Left hindlimb (tissue), 1 donor: ENCODE measurements at places on chromosomes 6 and 20.

GRCh38 chr6:139728876-139729427, 354.5 kb upstream of the CITED2 start:
- no peak for DNase-seq

- no peak for DNase-seq
These were observed 13.5 kb upstream of the SNAI1 start for GRCh38 chr20:49969234-49969633.

DNA sequence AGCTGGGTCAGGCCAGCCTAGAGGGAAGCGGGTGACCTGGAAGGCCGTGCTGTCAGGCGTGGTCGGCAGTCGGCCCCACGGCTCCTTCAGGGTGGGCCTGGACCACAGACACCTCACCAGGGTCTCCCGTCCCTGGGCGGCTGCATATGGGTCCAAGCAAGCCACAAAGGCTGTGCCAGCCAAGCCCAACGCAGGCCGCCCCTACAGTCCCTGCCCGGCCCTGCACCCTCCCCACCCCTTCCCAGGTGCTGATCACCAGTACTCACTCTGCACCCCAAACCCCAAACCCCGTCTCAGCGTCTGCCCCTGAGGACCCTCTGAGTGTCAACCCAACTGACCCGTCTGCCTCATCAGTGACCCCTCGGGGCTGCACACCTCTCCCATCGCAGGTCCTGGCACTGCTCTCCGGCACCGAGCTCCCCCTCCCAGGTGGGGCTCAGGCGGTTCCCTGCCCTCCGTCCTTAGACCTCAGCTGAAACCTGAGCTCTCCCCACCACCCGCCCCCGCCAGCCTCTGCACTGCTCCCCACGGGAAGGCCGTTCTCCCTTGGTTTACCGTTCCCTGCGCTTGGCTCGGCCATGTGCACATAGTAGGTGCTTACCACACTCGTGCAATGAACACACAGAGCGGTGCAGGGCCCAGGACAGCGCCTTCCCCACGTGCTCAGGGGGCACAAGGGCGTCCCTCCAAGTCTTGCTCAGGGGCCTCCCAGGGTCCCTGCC, 1.5 kb upstream of the PPDPF start:
- no peak for DNase-seq

DNA sequence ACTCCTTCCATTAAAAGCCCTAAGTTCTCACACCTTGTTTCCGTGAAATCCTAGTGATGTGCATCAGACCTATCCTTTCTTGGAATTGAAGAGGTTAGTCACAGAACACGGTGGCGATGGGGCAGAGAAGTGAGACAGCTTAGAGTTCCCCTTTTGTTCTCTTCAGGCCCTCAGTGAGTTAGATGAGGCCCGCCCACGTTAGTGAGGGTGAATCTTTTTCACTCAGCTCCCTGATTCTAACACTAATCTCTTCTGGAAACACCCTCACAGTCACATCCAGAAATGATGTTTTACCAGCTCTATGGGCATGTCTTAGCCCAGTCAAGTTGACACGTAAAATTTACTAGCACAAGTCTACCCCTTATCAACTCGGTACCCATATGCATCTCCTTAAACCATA, 172.7 kb upstream of the NOX3 start:
- no peak for DNase-seq

DNA sequence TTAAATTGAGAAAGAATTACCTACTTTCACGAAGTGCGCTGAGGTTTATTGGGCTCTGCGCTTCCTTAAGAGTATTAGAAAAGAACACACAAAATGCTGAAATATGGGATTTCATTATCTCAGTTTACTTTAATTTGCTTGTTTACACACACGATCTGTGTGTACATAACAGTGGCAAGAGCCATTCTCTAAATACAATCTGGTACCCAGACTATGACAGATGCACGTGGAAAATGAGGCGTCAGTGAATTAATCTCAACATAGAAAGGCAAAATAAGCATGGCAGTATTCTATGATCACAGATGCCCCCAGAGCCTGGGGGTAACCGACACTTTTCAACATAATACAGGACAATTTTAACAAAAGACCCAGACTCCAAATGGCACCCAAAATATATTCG, 8.3 kb downstream of the FITM2 start:
- DNase-seq: no peak

- DNase-seq: no peak
These were observed 123.8 kb upstream of the MLN start for GRCh38 chr6:33927616-33928015.

DNA sequence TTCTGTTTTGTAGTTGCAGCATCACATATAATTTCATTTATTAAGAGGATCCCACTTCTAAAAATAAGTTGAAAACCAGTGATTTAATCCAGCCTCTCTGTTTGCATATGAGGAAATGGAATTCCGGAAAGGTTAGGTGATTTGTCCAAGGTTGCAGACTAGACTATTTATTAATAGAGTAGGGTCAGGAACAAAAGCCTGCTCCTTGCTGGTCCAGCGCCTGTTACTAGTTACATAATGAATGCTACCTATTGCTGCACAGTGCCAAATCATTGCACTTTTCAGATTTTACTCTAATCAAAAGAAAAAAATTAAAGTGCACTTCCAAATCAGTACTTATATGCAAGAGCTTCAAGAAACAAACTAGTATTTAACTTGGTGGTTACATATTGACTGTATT, 238.6 kb downstream of the ESR1 start:
- no peak for DNase-seq

DNA sequence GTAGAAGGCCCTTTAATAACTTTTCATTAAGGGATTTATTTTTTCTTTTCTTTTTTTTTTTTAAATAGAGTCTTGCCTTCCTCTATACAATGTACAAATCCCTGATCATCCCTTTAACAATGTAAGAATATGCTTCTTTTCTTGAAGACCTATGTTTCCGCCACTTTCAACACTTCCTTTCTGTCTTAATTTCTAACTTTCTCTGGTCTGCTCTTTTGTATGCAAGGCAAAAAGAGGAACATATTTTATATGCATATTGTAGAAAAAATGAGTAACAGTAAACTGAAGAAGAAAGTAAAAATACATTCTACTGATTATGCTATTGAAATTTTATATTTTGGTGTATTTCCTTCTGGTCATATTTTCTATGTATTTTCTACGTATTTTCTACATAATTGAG, 484.7 kb downstream of the TFAP2B start:
- DNase-seq: no peak

GRCh38 chr20:46034039-46034438, 5.0 kb downstream of the SLC12A5 start:
- DNase-seq: no peak

DNA sequence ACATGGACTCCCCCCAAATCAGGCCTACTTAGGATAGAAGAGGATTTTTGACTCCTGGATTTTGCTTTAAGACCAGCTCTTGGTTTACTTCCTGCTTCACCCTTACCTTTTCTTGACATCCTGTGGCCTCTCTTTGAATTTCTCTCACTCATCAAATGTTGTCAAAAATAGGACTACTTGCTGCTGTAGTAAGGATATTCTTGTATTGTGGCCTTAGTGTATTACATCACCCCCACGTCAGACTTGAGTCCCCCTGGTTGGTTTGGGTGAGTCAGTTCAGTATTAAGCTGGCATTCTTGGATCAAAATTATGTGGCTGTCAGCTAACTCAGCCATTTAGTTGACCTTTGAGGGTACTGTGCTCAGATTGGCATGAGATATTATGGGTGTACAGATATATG, 1.1 kb downstream of the TPX2 start:
- no peak for DNase-seq

- DNase-seq: peak; percentile 75
These were observed 88.8 kb upstream of the NFATC2 start for GRCh38 chr20:51631011-51631950.

DNA sequence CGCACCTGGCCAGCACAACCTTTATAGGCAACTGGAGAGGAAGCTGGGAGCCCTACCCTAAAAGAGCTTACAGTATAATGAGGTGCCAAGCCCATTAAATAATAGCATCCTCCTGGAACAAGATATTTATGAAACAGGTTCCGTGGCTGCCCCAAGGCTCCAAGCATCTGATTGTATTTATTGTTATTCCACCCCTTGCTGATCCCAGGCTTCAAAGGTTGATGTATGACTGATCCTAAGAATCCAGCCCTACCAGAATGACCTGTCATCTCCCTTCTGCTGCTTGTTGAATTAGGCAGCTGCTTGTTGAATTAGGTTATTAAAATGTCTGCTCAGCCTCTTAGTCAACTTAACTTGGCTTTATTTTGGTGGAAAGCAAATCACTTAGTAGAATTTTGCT, 35.2 kb upstream of the SASH1 start:
- no peak for DNase-seq

- DNase-seq: no peak
These were observed 222.1 kb upstream of the RREB1 start for GRCh38 chr6:6885521-6886170.

- DNase-seq: no peak
These were observed 52.8 kb downstream of the MYB start for GRCh38 chr6:135233686-135234491.

- DNase-seq: no peak
These were observed 15.1 kb upstream of the EDN1 start for GRCh38 chr6:12275107-12275506.

GRCh38 chr6:43717822-43718221, 30.2 kb upstream of the MRPS18A start:
- DNase-seq: peak; percentile 64

DNA sequence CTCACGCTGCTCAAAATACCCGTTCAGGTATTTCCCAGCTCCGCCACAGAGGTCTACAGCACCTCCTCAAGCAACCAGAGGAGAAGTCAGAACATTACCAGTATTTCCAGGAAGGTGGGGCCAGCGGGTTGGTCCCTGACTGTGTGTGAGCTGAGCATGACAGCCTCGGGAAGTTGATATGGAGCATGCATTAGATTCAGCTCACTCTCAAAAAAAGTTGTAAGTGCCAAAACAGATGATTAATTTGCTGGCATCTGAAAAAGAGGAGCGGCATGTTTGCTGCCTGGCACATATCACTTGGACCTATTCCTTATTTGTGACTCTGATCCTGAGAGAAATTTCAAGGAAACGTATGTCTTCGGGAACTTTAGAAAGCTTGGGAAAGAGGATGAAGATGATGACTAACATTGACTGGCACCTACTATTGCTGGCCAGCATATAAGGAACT, 32.3 kb downstream of the ELOVL2 start:
- no peak for DNase-seq

GRCh38 chr6:7215131-7215530, 97.9 kb downstream of the SSR1 start:
- no peak for DNase-seq

DNA sequence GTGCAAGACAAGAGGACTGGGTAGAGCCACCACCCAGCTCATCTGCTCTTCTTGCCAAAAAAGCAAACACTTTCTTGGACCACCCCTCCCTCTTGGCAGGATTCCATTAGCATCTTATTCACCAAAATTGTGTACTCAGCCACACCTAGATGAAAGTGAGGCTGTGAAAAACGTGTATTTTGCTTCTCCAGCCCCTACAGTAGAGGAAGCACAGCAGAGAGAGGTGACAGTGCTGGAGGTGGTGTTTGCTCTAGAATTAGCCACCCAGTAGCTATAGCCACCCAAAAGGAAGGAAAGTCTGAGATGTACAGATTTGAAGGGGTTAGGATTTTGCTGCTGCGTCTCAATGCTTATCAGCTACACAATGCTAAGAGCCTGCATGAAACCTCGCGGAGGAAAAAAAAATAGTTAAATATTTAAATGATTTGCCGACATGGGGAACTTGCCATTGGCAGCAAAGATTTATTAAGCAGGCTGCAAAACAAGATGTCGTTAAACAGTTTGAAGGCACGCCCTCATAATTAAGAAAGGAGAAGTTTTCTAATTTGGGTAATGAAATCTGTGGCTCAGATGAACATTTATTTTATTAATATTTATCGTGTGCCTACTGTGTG, 287.3 kb downstream of the ZNF217 start:
- DNase-seq: no peak

DNA sequence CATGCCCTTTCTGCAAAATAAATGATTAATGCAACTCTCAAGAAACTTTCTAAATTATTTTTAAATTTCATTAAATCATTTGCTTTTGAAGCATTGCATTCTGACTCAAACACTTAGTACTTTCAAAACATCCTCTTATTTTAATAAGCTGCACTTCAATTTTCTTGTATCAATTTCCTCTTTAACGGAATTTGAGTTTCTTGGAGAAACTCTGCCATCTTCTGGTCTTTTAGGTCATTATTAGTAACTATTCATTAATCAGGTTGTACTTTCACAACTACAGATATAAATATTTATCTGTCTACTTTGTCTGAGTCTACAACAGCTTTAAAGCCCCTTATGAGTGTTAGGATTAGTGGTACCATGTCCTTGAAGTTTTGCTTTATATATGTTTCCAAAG, 30.2 kb downstream of the TMX4 start:
- DNase-seq: no peak

DNA sequence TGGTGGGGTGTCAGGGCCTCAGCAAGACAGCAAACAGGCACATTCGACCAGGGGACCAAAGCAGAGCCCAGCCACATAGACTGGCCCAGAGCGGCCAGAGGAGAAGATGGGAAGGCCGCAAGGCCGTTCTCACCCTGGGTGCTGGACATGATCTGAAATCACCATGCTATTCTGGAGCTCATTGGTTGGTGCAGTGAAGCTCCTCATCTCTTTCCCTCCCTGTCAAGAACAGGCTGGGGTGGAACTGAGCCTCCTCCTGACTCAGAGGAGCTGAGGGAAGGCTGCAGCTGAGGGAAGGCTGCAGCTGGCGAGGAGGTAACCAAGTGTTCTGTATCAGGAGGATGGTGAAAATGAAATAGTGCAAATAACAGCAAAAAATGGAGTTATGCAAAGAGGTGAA, 80.0 kb downstream of the AKAP7 start:
- no peak for DNase-seq

DNA sequence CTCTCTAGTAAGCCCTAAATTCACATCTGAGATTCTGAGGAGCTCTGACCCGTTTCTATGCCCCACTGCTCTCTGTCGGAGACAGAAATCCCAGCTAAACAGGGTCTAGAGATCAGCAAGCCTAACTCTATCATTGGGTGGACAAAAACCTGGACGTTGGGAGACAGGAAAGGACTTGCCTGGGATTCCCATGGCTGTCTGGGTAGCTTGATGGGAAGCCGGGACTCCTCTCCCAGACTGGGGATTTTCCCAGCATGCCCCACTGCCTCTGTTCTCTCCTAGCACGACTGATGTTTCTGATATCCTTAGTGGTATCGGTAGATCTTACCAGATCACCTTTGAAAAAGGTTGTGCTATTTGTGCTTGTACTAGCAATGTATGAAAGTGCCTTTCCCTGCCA, 22.9 kb downstream of the DUSP22 start:
- DNase-seq: no peak
